ENCODE measurements at places on chromosomes 5 and 9.

DNA sequence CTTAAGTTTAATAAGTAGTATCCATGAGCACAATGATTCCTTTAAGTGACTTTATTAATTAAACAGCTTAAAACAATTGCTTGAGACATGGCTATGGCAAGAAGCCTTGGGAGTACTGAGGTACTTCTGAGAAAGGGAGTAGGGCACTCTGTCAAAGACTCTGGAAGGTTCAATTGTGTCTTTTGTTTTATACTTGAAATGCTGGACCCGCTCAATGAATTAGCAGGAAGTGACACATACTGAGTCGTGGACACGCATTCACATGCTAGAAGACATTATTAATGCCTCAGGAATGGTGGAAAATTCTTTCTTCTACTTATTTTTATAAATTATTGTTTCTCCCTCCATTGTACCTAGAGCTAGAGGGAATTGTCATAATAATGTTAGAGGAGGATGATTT lies 347.3 kb upstream of the ZNF608 start:
- DNase-seq = no peak

- peak; percentile 52 for DNase-seq
Observed at GRCh38 chr9:34984049-34984448, 5.5 kb upstream of the DNAJB5 start.

DNA sequence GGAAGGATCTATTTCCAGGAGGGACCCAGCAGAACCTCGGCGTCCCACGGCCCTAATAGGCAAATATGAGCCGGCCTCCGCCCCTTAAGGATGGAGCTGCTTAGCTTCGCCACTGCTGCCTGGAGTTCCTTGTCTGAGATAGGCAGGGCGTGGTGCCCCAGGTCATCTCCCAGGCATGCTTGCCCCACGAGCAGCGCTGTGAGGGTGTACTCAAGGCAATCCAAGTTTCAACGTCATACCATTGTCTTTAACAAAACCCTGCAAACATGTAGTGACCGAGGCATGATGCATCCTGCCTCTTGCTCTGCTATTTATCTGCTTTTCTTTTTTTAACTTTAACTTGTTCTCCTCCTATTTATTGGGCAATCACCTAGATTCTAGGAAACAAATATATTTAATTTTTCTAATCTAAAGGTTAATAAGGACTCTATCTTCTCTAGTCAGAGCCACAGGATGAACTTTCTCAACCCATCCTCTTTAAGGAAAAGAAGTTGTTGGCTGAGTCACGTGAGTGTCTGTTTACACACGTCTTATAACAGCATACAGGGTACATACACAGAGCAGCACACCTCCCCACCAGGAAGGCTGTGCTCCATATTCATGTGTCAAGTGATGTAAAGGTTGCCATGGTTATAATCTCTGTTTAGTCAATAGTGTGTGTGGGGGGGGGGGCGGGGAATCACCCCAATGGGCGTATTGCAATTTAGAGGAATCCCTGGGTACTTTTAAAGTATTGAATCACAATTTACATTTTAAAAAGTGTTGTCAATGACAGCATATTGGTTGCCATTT lies 27.3 kb upstream of the ZSWIM6 start:
- DNase-seq = no peak

GRCh38 chr5:138932171-138932810 lies 57.2 kb upstream of the LRRTM2 start:
- no peak for DNase-seq

DNA sequence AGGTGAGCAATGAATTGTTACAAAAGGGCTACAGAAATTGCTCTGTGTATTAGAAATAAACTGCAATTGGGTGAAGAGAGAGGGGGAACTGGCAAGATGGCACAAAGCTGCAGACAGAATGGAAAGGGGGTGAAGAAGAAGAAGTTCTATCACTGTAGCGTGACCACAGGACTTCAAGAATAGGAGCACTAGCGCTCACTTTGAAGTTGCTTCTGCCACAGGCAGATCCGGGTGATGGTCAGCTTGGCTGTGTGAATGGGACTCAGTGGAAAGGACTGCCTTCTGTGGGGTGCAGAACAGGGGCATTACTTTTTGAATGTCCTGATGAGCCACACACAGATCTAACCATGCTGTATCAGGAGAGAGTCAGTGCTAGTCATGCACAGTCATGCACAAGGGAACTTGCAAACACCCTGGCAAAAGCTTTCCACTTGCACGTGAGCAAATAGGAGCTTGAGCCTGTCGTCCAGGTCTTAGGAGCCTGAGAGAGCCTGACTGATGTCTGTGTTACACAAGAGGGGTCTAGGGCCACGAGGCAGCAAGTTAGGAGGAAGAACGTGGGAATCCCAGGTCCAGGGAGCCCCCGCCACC lies 16.3 kb downstream of the IL5 start:
- no peak for DNase-seq

GRCh38 chr9:35687972-35688557 lies 1.7 kb downstream of the TPM2 start:
- no peak for DNase-seq

- DNase-seq = no peak
Observed at GRCh38 chr9:104776797-104777196, 12.9 kb downstream of the NIPSNAP3B start.

DNA sequence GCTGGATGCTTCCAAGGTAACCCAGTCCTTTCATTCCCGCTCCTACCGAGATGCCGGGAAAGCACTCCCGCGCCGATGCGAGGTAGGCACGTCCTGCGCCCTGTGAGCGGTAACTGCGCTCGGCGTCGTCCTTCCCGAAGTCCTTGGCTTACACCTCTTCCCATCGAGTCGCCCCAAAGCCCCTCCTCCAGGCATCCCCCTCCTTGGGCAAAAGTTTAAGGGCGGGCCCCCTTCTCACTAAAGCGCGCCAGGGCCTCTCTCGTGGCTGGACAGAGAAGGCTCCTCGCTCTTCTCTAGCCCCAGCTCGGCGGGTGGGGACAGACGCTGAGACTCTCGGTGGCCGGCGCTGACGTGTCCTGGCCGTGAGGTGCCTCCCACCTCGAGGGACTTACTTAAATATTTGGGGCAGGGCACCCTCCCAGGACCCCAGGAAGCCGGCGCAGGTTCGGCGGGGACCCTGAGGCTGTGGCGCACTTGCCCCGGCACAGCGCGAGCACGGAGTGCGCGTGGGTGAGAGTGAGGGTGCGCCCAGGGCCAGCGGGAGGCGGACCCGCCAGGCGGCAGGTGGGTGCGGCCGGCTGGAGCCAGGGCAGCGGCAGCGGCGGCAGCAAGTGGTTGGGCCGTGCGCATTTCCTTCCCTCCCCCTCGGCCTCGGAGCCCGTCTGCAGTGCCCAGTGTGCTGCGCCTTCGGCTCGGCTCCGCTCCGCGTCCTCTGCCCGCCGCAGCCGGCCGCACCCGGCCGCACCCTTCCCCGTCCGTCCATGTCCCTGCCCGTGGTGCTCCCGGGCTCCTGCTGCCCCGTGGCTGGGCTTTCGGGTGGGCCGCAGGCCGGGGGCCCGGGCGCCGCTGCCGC lies at the start of gene ENTREP1:
Gene ENTREP1 (plus strand): TSS at position 667 of the 853 bp plus-strand sequence. CDS start 95 bp downstream, at position 762.
- peak; percentile 61 for DNase-seq

DNA sequence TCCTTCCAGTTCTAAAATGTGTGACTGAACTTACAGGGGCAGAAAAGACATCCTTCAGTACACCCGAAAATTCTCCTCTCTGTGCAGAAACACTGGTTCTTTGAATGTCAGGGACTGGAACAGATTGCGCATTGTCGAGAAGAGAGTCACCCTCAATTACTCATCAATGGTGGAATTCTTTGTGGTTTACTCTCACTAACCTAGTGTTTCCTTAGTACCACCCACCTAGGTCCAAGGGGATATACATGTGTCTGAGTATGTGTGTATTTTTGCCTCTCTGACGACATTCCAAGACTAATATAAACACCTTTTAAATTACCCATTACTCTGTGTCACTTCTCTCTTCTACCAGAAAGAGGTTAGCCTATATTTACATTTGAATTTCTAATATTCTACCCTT lies 660.8 kb downstream of the TLE1 start:
- DNase-seq = no peak

DNA sequence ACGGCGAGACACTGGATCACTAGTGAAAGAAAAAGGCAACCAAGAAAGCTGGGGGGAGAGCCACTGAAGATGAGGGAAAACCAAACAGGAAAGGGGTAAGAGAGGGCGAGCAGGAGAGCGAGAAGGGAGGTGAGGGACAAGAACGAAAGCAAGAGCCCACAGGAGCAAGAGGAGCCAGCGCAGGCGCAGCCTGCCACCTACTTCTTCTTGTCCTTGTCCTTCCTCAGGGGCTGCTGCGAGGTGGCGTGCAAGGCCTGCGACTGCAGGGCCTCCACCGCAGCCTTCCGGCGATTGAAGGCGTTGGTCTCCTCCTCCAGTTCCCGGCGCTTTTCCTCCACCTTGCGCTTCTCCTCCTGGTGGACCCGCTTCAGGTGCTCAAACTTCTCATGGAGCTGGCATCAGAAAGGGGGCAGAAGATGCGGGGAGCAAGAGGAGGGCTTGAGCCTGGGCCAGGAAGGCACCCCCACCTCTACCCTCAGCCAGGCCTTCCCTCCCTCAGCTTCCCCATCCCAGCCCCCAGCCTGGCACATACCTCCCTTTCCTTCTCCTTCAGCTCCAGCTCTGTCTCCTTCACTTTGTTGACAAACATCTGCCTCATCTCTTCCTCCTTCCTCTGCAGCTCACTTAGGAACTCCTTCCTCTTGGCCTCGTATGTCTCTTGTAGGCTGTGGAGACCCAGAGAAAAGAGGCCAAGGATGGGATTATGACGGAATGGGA lies 13.5 kb downstream of the CCNI2 start:
- DNase-seq = no peak

GRCh38 chr9:35697486-35697885 lies 7.8 kb upstream of the TPM2 start:
- DNase-seq = no peak

DNA sequence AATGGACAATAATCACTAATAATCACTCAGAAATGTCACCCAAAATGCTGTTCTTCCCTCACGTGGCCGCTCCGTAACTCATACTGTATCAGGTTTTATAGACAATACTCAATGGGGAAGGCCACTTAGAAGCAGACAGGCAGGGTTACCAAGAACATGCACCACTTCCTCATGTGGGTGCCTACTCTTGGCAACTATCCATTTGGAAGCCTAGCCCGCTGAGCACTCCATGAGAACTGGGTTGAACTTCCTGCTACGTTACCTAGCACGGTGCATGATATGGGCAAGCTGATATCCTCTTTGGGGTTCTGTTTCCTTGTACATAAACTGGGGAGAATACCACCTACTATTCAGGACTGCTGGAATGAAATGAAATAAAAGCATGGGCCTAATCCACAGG lies 14.3 kb downstream of the DAP start:
- no peak for DNase-seq

GRCh38 chr5:61916621-61917620 lies 389.1 kb upstream of the KIF2A start:
- DNase-seq = no peak
